ENCODE measurements at places on chromosomes 4 and X.
A peak's percentile ranks its signal among the peaks of the same experiment; 100 is the strongest.

DNA sequence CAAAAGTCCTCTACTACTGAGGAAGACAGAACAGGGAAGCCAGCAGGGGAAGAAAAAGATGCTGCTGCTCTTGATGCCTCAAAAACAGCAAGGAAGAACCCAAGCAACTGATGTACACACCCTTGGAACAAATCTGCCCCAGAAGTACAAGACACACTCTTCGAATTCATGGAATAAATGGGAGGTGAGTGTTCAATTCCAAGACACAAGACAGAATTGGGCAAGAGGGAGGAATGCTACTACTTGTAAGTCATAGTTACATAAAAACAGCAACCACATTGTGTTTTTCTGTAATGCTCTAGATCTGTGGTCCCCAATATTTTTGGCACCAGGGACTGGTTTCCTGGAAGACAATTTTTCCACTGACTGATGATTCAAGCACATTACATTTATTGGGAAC is 58.0 kb upstream of the H2AZ1 start:
- no peak for DNase-seq

GRCh38 chr4:950136-951020 is 18.1 kb downstream of the TMEM175 start:
- DNase-seq: no peak

- no peak for DNase-seq
Observed at GRCh38 chr4:15690020-15690809, 8.6 kb downstream of the FAM200B start.

- no peak for DNase-seq
Observed at GRCh38 chrX:13778916-13779315, 38.0 kb downstream of the GPM6B start.

DNA sequence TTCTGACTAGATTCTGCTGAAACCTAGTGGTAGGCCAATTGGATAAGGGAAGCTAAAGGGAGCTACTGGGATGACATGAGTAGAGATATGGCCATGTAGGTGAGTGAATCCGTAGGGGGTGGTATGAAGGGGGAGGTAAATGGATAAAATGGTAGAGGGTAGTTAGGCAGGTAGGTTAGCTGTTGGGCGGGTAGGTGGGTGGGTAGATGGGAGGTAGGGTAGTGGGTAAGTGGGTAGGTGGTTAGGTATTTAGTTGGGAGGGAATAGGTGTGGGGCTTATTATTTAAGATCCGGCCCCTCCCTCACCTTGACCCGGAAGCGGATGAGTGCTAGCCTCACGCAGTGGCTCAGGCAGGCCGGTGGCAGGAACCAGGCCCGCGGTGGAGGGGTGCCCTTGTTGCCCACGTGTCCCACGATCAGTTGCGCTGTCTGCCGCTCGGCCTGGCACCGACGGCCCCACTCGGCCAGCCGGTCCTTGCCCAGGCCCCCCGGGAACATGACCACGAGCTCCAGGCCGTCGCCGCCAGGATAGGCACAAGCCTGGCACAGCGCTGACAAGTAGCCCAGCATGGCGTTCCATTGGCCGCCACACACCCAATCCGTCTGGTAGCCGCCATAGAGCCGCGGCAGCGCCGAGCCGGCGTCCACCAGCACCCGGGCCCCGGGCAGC is 725 bp downstream of the FAM120C start:
- DNase-seq: peak; percentile 69

GRCh38 chr4:106708464-106708816 is 327.7 kb downstream of the DKK2 start:
- DNase-seq: no peak

DNA sequence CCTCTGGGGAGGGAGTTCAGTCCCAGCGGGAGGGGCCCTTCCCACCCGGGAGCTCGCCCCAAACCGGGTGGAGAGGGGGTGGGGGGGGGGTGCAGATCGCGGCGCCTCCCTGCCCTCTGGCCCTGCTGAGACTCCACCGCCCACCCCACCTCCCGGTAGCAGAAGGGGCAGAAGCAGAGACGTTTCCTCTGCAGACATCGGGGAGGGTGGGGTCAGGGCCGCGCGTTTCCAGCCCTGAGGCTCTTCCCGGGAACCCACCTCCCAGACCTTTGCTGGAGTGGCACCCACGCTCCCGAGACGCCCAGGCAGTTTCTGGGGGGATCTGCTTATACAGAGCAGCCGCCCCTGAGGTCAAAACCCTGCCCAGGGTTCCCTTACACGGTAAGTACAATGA is 30.2 kb downstream of the CPLX1 start:
- no peak for DNase-seq

DNA sequence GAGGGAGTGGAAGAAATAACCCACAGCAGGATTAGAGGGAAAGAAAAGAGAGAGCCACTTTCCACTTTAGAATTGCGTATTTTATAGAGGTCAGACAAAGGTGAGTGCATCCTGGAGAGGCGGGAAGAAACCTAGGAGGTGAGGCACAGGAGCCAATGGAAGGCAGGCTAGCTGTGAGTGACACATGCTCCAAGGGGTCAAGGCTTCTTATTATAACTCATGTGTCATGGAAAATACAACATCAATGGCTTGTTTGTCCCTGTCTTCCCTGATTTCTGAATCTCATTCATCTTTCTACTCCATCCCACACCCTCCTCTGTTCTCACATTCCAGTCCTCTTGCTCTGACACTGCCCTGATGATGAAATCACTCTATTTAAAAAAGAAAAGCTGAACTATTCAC is 14.4 kb downstream of the ANXA3 start:
- DNase-seq: no peak

GRCh38 chr4:7716010-7716721 is 223.5 kb downstream of the AFAP1 start:
- DNase-seq: no peak

DNA sequence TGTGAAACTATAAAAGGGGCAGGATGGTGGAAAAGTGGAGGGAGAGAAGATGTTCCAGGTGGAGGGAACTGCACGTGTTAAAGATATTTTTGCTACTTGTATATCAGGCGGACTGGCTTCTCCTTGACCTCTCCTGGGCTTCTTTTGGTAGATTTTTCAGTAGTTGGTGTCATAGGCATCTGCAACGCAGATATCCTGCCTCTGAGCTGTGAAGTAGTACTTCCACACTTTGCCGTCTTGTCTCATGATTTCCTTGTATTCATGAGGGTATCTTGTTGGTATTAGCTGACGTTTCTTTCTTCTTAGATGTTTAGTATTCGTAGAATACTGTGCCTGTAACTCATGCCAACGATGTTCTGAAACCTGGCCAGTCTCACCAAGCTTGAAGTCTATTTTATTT is 81.0 kb downstream of the WWC2 start:
- no peak for DNase-seq

Data from stimulated activated CD4-positive, alpha-beta T cell treated with anti-CD3 and anti-CD28 coated beads, Interleukin-2, amount 100 ng/mL, for 24 hours (primary cell).